ENCODE measurements at places on chromosomes 7 and 10.

- DNase-seq: no peak
Measured at GRCh38 chr10:81215498-81215897, 659.5 kb upstream of the NRG3 start.

GRCh38 chr10:29517352-29517923 is 117.3 kb downstream of the SVIL start:
- peak; percentile 57 for DNase-seq

DNA sequence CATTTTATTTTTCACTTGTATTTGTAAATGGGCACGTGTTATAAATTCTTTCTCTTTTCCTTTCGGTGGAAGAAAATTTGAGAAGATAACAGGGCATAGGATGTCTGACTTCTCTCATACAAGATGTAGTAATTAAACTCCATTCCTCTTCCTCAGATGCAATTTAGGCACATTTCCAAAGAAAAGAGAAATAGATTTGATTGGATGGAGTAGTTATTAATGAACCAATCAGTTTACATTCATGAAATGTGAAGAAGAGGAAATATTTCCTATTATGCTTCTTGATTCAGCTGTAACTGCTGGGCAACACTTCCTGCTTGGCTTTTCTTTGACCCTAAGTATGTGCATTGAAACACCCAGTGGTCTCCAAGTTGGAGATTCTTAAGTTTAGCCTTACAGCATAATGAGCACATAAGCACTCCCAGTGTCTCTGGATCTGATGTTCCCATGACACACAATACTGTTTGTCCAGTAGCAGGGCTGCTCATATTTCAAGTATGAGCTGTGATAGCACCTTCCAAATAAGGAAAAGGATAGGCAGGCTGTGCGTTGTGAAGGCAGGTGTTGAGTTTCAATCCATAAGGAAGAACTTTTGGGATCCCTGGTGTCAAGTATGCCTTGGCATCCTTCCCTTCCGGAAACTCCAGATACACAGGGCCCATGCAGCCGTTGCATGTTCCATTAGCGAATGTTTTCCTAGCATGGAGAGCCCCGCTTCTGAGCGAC is 33.4 kb upstream of the COBL start:
- DNase-seq: no peak

DNA sequence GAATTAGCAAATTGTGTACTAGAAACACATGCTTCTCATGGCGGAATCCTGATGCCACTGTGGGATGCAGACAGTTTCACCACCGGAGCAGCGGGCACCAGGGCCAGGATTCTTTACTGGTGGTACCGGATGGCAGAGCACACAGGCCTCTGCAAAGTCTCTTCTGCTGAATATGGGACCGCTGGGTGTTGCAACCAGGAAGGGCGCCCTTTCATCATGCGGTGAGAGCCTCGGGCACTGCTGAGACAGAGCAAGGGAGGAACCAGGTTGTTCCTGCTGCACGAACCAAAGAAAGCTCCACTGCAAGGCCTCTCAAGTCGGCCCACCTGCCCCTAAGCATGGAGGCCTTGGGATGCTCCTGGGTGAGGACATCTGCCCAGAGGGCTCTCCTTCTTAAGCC is 57.0 kb upstream of the NMT2 start:
- no peak for DNase-seq

DNA sequence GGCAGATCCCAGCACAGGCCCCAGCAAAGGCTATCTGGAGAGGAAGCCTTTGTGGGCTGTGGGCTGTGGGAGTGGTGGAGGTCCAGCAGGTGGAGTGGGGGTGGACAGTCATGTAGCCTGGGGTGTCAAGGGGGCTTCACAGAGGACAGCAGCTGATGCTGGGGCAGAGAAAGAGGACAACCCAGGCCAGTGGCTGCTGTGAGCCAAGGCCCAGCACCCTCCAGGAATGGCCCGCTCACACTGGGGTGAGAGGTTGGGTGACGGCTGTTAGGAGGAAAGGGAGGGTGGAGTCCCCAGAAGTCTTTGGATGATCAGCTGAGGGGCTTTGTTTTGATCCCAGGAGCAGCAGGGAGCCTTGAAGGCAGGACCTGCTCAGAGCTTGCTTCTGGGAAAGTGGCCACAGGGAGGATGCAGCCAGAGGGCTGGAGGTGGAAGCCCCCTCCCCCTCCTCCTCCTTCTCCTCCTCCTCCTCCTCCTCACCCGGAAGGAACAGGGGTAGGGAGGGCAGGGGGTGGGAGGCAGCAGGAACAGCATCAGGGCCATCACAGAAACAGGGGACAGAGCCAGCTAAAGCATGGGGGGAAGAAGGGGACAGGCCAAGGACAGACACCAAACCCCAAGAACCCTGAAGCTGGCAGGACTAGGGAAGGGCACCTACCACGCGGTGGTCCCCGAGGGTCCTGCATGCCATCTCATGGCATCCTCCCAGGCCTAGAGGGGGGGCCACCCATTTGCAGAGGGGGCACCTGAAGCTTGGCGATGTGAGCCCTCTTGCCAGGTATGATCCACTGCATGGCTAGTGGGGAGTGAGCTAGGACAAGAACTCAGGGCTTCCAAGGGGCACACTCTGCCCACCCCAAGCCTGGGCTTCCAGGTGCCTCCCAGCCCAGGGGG is 144.9 kb downstream of the GRID1 start:
- no peak for DNase-seq

GRCh38 chr7:134450294-134451000 is 8.5 kb downstream of the AKR1B1 start:
- no peak for DNase-seq

DNA sequence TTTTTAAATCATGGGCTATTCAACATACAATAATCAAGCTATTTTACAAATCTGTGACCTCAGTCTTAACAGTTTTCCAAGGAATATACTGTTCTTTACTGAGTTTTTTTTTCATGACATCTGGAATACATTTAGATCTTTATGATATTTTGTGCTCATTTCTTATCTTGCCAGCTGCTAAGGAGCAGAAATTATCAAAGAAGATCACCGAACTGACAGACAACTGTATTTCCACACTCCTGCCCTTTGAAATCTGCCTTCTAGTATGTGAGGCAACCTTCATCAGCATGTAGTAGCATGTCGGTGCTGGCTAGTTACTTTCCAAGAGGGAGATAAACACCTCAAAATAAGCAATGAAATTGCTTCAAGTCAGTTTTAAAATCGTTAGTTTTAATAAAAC is 66.4 kb downstream of the NHLRC2 start:
- DNase-seq: no peak

DNA sequence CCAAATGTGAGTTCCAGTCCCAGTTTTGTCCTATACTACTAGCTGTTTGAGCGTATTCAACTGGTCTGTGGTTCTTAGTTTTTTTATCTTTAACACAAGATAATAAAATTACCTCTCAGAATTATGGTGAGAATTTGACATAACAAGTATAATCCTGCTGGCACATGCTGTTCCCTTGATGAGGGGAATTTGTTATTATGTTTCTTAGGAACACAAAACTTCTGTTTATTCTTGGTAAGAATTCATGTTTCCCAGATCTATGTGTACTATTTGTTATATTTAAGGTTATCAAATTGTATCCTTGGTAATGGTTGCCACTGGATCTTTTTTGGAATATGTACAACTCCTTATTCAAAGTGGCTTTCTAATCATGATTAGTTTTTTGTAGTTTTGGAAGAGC is 335.6 kb downstream of the ADK start:
- DNase-seq: no peak

DNA sequence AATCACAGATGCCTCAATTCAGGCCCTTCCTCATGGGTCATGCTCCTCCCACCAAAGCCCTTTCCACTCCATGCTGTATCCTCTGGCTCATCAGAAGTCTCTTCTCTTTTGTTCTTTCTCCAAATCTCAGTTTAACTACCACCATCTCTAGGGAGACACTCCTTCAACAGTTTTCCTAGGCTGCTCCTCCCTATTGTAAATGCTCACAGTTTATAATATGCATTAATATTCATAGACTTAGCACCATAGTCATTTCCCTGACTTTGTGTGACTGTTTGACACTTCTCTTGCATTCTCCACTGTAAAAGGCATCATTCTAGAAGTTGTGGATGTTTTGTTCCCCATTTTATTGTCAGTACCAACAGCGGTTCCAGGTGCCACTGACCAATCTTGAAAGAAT is 226.5 kb upstream of the PRSS1 start:
- no peak for DNase-seq

DNA sequence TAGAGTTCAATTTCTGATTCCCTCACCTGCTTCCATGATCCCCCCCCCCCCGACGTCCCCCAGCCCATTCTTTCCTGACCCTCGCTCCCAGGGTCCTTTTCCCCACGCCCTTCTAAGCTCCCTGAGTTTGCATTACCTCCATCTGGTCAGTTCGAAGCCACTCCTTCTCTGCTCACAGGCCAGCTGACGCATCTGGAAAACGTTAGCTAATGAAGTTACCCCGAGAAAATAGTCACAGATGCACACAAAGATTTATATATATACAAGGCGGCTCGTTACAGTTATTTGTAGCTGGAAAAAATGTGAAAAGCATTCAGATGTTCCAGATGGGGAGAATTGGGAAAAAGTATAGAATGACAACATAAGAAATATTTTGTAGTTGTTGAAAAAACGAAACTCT is 630.0 kb upstream of the FOXK1 start:
- DNase-seq: no peak

GRCh38 chr7:128122576-128123290 is 91.5 kb upstream of the LRRC4 start:
- DNase-seq: no peak

- no peak for DNase-seq
Measured at GRCh38 chr7:756928-757560, 30.0 kb upstream of the PRKAR1B start.

DNA sequence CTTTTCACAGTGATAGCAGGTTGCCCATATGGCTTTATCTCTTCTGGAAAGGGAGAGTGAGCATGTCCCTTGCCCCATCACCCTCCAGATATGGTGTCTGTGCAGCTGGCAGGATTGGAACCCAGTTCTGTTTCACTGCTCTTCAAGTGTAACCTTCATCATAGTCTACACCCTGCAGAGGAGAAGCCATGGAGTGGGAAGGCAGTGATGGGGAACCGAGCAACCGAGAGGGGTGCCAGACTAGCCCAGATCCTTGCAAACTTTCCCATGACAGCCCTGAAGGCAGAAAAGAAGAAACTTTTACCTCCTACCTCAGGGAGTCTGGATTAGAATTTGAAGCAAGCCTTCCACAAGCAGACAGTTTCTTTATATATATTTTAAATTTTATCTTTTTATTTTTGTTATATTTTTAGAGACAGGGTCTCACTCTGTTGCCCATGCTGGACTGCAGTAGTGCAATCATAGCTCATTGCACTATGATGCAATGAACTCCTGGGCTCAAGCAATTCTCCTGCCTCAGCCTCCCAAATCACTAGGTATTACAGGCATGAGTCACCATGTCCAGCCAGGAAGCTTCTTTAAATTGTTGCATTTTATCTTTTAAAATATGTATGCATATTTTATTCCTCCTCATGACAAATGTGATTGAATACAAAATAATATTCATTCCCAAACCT is 133.3 kb downstream of the KCNMA1 start:
- no peak for DNase-seq

- no peak for DNase-seq
Measured at GRCh38 chr10:78292982-78293865, 259.6 kb downstream of the RPS24 start.

- no peak for DNase-seq
Measured at GRCh38 chr10:121281576-121281975, 316.7 kb downstream of the FGFR2 start.

Measured in head of caudate nucleus (tissue), 42 donors.